ENCODE measurements at places on chromosomes 3 and 15. TPM values are rescaled to one million over a fixed set of nuclear protein-coding genes. Genes with fewer than 3 reads are reported as not detected.

DNA sequence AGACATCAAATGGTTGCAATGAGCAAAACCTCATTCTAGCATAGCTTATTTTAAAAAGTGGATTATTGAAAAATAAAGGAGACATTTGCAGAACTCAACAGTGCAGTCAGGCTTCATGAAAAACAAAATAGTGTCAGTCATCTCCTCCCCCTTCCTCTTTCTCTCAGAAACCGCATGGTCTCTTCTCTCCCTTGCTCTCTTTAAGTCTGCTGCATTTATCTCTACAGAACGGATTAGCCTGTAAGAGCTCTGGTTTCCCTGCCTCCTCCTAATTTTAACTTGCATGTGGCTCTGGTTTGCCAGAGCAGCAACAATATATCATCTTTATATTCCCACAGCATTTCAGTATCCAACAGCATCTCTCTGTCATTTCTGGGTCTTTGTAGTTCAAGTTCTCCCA, 609.0 kb downstream of the MECOM start:
- no peak for DNase-seq

DNA sequence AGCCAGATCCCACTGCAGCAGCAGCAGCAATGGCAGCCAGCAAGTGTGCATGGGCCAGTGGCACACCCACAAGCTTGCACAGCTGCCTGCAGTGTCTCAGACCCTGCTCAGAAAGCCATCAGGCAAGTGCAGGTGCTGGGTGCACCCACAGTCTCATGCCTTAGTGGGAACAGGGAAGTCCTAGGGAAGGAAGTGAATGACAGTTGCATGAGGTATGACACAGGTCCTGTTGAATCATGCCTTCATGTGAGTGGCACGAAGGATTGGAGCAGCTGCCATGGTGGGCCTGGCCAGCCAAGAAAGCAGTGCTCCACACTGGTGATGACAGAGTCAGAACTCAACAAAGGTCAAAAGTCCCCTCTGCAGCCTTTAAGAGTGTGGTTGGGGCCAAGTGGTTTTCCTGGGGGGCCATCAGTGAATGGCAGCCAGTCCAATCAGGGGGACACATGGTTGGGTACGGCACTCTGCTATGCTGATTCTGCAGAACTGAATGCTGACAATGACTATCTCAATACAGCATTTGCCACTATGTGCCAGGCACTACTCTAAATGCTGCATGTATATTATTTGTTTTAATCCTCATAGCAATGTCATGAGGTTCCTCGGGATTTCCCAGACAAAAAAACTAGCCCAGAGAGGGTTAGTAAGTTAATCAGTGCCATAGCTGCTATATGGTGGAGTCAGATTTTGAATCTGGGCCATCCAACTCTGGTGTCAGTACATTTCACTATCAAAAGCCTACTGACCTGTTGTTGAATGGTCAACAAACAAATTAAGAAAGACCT, 94.3 kb downstream of the AQP9 start:
- DNase-seq = no peak

The P2RY1 gene
- total RNA-seq = 7.1 TPM

DNA sequence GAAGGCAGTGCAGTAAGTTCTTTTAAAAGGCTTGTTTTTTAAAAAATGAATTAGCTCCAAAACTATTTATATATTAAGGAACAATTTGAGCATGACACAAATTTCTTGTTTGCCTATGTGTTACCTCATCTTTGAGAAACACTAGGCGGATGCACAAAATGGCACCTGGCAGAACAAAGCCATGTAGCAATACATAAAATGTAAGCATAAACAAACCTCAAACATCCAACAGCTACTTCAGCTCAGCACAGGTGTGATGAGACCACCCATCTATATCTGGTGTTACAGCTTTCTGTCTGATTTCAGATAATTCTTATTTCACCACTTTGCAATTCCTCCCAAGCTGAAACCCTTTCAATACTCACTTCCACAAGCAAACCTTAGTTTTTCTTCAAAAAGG, 221.2 kb upstream of the CNTN6 start:
- no peak for DNase-seq

The RPN1 gene
- total RNA-seq = 132 TPM

DNA sequence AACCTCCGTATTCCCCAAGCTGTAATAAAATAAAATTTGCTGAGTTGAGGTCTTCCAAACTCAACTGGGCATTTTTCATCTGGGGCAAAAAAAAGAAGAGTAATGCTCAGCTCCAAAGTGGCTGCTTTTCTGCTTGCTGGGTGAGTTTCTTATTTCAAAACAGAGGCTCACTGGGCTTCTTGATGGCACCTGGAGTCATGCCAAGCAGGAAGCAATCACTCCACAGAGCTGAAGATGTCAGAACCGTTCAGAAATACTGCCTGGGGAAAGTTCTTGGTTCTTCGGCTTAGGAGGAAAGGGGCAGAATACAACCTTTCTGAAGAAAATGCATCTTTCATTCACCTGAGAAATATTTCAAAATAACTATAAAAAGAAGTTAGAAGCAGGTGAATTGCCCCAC, 4.1 kb downstream of the CCR9 start:
- DNase-seq = no peak

The ULK3 gene
- total RNA-seq = 25.4 TPM

The ITIH1 gene
- not detected for total RNA-seq

The C15orf40 gene
- total RNA-seq = 8.9 TPM

The NOX5 gene
- not detected for total RNA-seq

The TAGLN3 gene
- 1.7 TPM for total RNA-seq

GRCh38 chr3:183281126-183281797, 28.2 kb downstream of the B3GNT5 start:
- DNase-seq = no peak

GRCh38 chr3:23035927-23036640, 167.0 kb upstream of the UBE2E2 start:
- DNase-seq = no peak

The UBP1 gene
- total RNA-seq = 48.3 TPM

- DNase-seq = no peak
Measured at GRCh38 chr3:194245975-194246561, 105.1 kb downstream of the CPN2 start.

DNA sequence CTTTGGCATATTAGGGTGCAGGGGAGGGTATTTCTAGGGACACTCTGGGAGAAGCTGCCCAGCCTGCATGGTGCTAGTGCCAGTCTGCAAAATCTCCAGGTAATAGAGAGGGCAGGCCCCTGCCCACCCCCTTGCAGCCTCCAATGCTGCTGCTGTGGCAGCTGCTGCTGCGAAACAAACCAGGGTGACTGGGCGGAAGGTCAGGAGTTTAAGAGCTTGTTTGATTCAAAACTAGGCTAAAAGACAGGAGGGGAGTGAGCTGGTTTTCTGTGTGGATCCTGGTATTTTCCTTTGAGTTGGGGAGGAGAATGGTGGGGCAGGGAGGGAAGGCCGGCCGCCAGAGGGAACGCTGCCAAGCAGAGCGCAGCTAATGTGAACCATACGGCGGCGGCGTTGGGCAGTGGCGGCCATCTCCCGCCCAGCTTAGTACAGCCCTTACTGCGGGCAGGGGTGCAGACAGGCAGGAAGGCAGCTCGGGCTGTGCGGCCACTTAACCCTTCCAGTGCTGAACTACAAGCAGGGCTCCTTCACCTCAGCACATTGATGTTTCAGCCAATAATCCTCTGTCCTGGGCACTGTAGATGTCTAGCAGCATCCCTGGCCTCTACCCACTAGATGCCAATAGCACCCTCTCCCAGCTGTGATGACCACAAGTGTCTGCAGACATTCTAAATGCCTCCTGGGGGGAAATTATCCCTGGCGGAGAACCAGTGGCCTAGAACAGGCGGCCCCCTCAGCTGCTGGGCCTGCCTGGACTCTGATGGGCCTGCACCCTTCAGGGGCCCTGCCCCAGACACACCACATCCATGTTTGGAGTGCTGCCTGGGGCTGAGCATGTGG, 125.7 kb downstream of the EEFSEC start:
- peak; percentile 72 for DNase-seq

The LRRC2 gene
- 75.3 TPM for total RNA-seq

DNA sequence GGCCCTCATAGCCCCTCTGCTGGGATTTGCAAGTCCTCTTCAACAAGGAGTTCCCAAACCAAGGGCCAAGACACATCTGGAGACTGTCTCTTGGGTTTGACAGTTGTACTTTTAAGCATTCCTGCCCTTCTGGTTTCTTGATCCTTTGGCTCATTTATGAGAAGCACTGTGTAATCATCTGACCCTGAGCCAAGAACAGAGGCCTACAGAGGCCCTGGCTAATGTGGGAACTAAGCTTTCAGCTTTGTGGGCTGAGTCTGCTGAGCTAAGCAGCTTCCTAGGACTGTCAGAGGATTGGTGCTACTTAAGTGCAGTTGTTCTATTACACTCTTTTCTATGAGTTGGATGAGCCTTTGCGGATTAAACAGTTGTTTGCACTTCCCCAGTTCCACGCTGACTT, 178.3 kb downstream of the KBTBD8 start:
- DNase-seq = no peak

The ANKUB1 gene
- not detected for total RNA-seq

The GOLGA6L10 gene
- total RNA-seq = 0.84 TPM

The SKOR1 gene
- total RNA-seq = 0.19 TPM

- DNase-seq = peak; percentile 45
Measured at GRCh38 chr15:31197497-31198414, 96.2 kb upstream of the TRPM1 start.

The CIDEC gene
- not detected for total RNA-seq

GRCh38 chr15:31341071-31341470, 14.4 kb downstream of the KLF13 start:
- DNase-seq = no peak

The RTP3 gene
- total RNA-seq = not detected

GRCh38 chr15:62244762-62245161, 79.7 kb upstream of the C2CD4B start:
- no peak for DNase-seq

GRCh38 chr15:65069779-65070546, 2.2 kb upstream of the RASL12 start:
- DNase-seq = no peak

The ANKRD63 gene
- total RNA-seq = not detected

DNA sequence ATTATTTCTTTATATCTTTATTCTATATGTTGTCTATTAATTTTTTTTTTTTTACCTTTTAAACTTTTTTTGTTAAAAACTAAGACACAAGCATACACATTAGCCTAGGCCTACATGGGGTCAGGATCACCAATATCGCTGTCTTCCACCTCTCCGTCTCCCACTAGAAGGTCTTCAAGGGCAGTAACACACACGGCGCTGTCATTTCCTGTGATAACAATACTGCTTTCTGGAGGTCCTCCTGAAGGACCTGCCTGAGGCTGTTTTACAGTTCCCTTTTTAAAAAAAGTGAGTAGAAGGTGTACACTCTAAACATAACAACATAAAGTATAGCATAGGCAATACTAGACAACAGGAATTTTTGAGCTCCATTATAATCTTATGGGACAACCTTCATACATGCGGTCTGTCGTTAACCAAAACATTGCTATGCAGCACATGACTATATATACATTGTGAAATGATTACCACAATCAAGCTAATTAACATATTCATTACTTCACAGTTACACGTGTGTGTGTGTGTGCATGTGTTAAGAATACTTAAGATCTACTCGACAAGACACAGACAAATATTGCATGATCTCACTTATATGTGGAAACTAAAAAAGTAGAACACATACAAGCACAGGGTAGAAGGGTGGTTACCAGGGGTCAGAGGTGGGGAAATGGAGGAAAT, 20.8 kb downstream of the RAB6B start:
- DNase-seq = no peak

GRCh38 chr3:193772422-193772763, 179.4 kb downstream of the OPA1 start:
- no peak for DNase-seq

The GXYLT2 gene
- 22.5 TPM for total RNA-seq

The HHATL gene
- 733 TPM for total RNA-seq

- no peak for DNase-seq
Measured at GRCh38 chr15:38846346-38846745, 281.7 kb upstream of the RASGRP1 start.

The PSTPIP1 gene
- total RNA-seq = 2.4 TPM

- DNase-seq = no peak
Measured at GRCh38 chr3:72889310-72890165, 1.7 kb downstream of the GXYLT2 start.

The RTP1 gene
- not detected for total RNA-seq

DNA sequence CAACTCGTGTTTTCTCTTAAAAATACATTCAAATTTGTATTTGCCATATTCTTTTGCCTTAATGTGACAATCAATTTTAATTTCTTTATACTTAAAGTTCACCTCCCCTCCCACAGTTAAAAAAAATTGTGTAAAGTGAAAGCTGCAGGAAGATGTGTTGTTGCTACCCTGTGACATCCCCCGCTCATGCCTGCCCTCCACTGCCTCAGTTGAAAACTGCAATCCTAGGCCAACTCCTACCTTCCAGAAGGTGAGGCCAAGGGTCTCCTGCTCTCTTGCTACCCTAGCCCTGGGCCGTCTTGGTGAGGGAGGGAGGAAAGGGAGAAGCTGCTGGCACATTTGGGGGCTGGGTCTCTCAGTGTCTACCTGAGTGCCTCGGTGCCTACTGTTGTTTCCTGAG, 57.0 kb upstream of the CMTM7 start:
- DNase-seq = no peak

The FETUB gene
- not detected for total RNA-seq

GRCh38 chr3:193029800-193030199, 112.1 kb upstream of the MB21D2 start:
- no peak for DNase-seq

- DNase-seq = peak; percentile 12
Measured at GRCh38 chr3:126558336-126559071, at the start of gene C3orf22. C3orf22 (minus strand) TSS chr3:126558932; CDS start chr3:126553390, 5,542 bp downstream.

The FANCI gene
- total RNA-seq = 1.5 TPM

- peak; percentile 18 for DNase-seq
Measured at GRCh38 chr15:75030424-75030823, 7.0 kb downstream of the PPCDC start.

DNA sequence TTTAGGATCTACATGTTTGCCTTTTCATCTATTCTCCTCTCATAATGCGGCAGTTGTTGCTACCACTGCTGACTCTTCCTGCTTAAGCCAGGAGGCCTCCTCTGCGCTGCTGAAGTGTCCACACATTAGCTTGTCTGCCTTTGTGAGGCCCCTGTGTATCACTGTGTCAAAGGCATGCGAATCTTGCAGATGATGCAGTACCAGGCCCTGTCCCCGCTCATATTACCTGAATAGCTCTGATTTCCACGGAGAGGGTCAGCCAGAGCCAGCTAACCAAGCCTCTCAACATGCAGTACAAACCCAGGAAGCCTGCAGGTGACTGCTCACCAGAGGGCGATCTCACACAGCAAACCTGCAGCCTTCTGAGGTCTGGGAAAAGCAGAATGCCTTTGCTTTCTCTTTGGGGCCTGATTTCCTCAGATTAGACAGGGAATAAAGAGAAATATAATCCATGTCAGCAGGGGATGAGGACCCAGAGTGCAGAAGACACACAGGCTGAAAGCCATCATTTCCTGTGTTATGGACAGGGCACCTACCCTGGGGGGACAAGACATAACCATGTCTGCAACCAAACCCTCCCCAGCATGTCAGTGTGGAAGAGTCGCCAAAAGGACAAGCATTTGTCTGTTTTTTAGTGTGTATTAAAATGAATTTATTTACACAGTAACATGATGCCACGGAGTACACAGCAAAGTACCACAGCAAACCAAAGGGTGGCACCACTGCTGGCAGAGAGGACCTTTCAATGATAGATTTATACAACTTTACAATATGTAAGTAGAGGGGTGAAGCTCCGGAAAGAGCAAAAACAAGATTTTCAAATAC, 36.8 kb upstream of the TSPAN3 start:
- no peak for DNase-seq
